Glomerular endothelial cell (primary cell): ENCODE measurements at places on chromosomes 6 and 20. TPM values are rescaled to one million over a fixed set of nuclear protein-coding genes. Genes with fewer than 3 reads are reported as not detected.

The RNF39 gene
- not detected in 2 replicates for total RNA-seq

The SYCP2 gene
- total RNA-seq, result 0.05 and 0.23 TPM in 2 replicates

The TNFAIP3 gene
- total RNA-seq, result 15.8 and 31.2 TPM in 2 replicates

The PRSS35 gene
- total RNA-seq, result 0.12 TPM in 1 of 2 replicates, not detected in the other

The ZC2HC1B gene
- total RNA-seq, result not detected in 2 replicates

The GJA1 gene
- 232 and 310 TPM in 2 replicates for total RNA-seq

The STMND1 gene
- not detected in 2 replicates for total RNA-seq

The VWA7 gene
- total RNA-seq, result 0.34 and 0.58 TPM in 2 replicates
